ENCODE measurements at places on chromosomes 3 and 15.
A peak's percentile ranks its signal among the peaks of the same experiment; 100 is the strongest.

DNA sequence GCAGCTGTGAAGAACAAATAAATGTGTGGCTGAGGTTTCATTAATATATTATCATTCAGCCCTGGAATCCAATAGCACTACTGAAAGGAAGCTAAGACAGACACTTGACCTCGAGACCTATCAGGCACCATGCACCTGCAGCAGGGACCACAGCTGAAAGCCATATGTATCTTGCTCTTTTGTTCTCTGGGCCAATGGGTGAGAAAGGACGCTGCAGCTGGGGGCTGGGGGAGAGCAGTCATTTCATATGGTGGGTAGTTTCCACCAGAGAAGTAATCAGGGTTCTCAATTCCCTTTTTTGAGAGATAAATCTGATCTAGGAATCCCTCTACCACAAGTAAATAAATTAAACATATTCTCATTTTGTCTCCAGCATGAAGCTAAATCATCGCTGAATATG is 225.6 kb upstream of the STRIT1 start:
- H3K36me3 ChIP-seq, result peaks cover 3% of the 10 kb centered on the region
- no peaks in the 10 kb centered on the region for H3K4me1 ChIP-seq
- DNase-seq, result no peak
- no peak overlapping the region for H3K4me3 ChIP-seq
- H3K27ac ChIP-seq, result no peak overlapping the region

- no peaks in the 10 kb centered on the region for H3K4me1 ChIP-seq
- H3K27ac ChIP-seq, result no peak overlapping the region
- H3K27me3 ChIP-seq, result no peaks in the 10 kb centered on the region
- H3K4me3 ChIP-seq, result no peak overlapping the region
These were observed 637.9 kb downstream of the NLGN1 start for GRCh38 chr3:174035328-174035886.

DNA sequence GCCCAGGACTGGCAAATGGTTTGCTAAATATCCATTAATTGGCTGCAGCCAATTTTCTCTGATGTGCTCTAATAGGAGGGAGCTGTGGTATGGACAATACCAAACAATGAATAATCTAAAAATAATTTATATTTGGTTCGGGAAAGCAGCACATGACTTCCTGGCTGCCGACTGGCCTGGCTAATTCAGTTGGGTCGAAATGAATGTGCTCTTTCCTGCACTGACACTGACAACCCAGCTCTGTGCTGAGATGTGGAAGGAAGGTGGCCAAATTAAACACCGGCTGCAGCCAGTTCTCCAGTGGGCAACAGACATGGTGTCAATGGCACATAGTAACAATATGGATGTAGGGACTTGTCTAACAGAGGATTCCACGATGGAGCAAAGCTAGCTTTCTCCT is 21.1 kb upstream of the COLQ start:
- no peaks in the 10 kb centered on the region for H3K36me3 ChIP-seq
- H3K4me3 ChIP-seq, result no peak overlapping the region
- H3K4me1 ChIP-seq, result no peaks in the 10 kb centered on the region
- no peaks in the 10 kb centered on the region for H3K27me3 ChIP-seq

DNA sequence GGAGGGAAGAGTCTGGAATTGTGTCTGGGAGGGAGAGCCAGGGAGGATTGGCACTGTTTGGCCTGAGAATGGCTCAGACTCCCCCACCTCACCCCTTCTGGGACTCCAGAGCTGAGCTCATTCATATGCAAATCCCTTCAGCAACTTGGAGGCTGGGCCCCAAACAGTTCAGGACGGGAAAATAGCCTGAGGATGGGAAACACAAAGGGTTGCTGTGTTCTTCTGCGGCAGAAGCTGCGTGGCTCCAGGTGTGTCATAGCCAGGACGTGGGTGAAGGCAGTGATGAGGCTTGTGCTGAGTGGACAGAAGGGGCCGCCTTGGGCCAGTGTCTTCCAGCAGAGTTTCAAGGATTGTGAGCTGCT is 16.6 kb downstream of the MASP1 start:
- H3K27me3 ChIP-seq, result no peaks in the 10 kb centered on the region
- no peaks in the 10 kb centered on the region for H3K4me1 ChIP-seq
- H3K4me3 ChIP-seq, result no peak overlapping the region
- no peak for DNase-seq
- H3K27ac ChIP-seq, result no peak overlapping the region

- DNase-seq, result no peak
- H3K4me1 ChIP-seq, result no peaks in the 10 kb centered on the region
- H3K36me3 ChIP-seq, result no peaks in the 10 kb centered on the region
- H3K27ac ChIP-seq, result no peak overlapping the region
- no peaks in the 10 kb centered on the region for H3K27me3 ChIP-seq
These were observed 228.8 kb upstream of the PEX5L start for GRCh38 chr3:180265551-180265950.

DNA sequence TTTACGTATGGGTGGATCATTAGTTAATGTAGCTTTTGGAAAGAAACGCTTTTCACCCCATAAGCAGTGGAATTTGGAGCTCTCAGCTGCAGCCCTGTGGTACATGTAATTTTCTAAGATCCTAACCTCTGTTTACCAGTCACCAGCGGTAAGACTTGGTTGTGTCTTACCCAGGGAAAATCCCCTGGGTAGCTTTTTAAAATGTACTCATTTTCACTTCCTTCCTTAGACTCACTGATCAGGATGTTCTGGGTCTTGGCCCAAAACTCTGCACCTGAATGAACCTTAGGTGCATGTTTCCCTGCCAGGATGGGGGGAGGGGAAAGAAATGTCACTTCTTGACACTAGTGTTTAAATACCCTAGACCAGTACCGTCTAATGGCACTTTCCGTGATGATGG is 605.2 kb downstream of the MAGI1 start:
- no peaks in the 10 kb centered on the region for H3K4me1 ChIP-seq
- no peak overlapping the region for H3K27ac ChIP-seq
- no peak for DNase-seq
- H3K27me3 ChIP-seq, result no peaks in the 10 kb centered on the region

DNA sequence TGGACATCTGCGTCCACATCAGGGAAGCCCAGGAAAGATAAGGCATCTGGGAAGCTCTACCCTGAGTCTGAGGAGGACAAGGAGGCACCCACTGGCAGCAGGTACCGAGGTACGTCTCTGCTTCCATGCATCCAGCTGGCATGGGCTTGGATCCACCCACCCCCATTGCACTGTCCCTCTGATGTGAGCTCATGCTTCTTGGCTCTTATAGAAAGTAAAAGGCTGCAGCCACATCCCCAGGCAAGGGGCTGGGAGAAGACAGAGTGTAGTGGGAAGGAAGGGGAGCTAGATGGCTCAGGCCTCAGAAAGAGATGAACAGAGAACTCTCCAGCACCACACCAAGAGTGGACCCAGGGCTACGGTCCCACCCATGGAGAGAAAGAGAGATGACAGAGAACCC is 18.2 kb downstream of the PTH1R start:
- H3K4me1 ChIP-seq, result peaks cover 20% of the 10 kb centered on the region
- no peak for DNase-seq
- H3K36me3 ChIP-seq, result no peaks in the 10 kb centered on the region
- peaks cover 35% of the 10 kb centered on the region for H3K27me3 ChIP-seq
- no peak overlapping the region for H3K27ac ChIP-seq

GRCh38 chr3:124761250-124761796 is 31.1 kb downstream of the UMPS start:
- H3K27me3 ChIP-seq, result no peaks in the 10 kb centered on the region
- no peaks in the 10 kb centered on the region for H3K4me1 ChIP-seq
- no peak overlapping the region for H3K27ac ChIP-seq
- peak; percentile 79 for DNase-seq
- H3K36me3 ChIP-seq, result peaks cover 38% of the 10 kb centered on the region

GRCh38 chr3:179512378-179512777 is 50.3 kb upstream of the ACTL6A start:
- H3K27ac ChIP-seq, result no peak overlapping the region
- H3K4me3 ChIP-seq, result no peak overlapping the region
- DNase-seq, result no peak
- H3K27me3 ChIP-seq, result no peaks in the 10 kb centered on the region
- H3K36me3 ChIP-seq, result no peaks in the 10 kb centered on the region
- H3K4me1 ChIP-seq, result no peaks in the 10 kb centered on the region

DNA sequence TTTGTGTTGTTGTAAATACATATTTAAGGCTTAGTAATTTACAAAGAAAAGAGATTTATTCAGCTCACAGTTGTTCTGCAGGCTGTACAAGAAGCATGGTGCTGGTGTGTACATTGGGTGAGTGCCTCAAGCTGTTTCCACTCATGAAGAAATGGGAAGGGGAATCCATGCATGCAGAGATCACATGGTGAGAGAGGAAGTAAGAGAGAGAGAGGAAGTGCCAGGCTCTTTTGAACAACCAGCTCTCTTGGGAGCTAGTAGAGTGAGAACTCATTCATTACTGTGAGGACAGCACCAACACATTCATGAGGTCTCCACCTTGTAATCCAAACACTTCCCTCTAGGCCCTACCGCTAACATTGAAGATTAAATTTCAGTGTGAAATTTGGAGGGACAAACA is 909.2 kb downstream of the NSUN3 start:
- no peaks in the 10 kb centered on the region for H3K4me1 ChIP-seq
- no peak overlapping the region for H3K27ac ChIP-seq

- peaks cover 80% of the 10 kb centered on the region for H3K36me3 ChIP-seq
- H3K4me3 ChIP-seq, result no peak overlapping the region
- H3K4me1 ChIP-seq, result no peaks in the 10 kb centered on the region
- no peak for DNase-seq
- H3K27ac ChIP-seq, result no peak overlapping the region
These were observed 38.7 kb downstream of the ANXA2 start for GRCh38 chr15:60358935-60359682.

- H3K4me1 ChIP-seq, result peaks cover 20% of the 10 kb centered on the region
- H3K4me3 ChIP-seq, result no peak overlapping the region
- no peaks in the 10 kb centered on the region for H3K27me3 ChIP-seq
- DNase-seq, result no peak
These were observed 9.3 kb upstream of the VILL start for GRCh38 chr3:37981348-37981664.

- H3K36me3 ChIP-seq, result no peaks in the 10 kb centered on the region
- H3K4me1 ChIP-seq, result no peaks in the 10 kb centered on the region
- H3K27ac ChIP-seq, result no peak overlapping the region
- no peaks in the 10 kb centered on the region for H3K27me3 ChIP-seq
- no peak for DNase-seq
- H3K4me3 ChIP-seq, result no peak overlapping the region
These were observed 114.0 kb downstream of the RFTN1 start for GRCh38 chr3:16399473-16399872.

GRCh38 chr3:141302364-141303141 is 65.8 kb upstream of the ZBTB38 start:
- no peak overlapping the region for H3K4me3 ChIP-seq
- peaks cover 3% of the 10 kb centered on the region for H3K4me1 ChIP-seq
- DNase-seq, result no peak
- no peaks in the 10 kb centered on the region for H3K27me3 ChIP-seq
- H3K36me3 ChIP-seq, result no peaks in the 10 kb centered on the region

DNA sequence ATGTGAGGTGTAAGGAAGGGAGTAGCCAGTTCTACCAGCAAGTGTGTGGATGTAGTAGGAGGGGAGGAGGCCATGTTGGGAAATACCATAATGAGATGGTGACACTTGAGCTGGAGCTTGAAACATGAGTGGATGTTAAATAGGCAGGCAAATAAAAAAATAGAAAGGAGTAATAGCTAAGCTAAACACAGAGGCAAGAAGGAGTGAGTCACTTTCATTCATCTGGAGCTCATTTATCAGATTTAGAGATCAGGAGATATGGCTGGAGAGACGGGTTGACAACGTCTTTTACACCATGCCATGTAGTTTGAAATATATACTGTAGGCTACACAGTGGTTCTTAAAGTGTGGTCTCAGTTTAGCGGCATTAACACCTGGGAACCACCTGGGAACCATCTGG is 390.5 kb downstream of the DIPK2A start:
- no peak for DNase-seq
- no peak overlapping the region for H3K4me3 ChIP-seq
- no peaks in the 10 kb centered on the region for H3K4me1 ChIP-seq
- H3K27me3 ChIP-seq, result no peaks in the 10 kb centered on the region
- H3K27ac ChIP-seq, result no peak overlapping the region
- no peaks in the 10 kb centered on the region for H3K36me3 ChIP-seq

DNA sequence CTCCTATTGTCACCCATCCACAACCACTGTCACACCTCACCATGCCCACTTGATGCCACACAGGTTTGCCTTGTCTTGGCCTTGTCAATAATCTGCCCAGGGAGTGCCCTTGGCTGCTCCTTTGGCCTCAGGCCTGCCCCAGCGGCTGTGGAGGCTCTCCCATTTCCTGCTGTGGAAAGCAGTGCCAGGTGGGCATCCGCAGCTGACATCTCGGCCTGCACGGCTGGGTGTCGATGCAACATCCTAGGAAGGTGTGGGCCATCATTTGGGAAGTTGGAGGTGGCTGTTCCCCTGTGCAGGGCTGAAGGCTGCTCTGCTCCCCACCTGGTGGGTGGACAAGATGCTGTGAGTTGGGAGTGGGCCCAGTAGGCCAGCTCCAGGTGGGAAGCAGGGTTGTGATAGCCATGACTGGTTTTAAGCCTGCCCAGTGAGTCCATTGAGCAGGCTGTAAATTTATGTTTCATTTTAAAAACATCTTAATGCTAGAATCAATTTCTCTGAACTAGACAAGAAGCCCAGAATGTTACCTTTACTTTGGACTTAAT is 12.5 kb downstream of the DNAH1 start:
- H3K4me1 ChIP-seq, result no peaks in the 10 kb centered on the region
- H3K27me3 ChIP-seq, result no peaks in the 10 kb centered on the region
- peaks cover 28% of the 10 kb centered on the region for H3K36me3 ChIP-seq
- no peak overlapping the region for H3K4me3 ChIP-seq
- no peak overlapping the region for H3K27ac ChIP-seq

- no peak overlapping the region for H3K27ac ChIP-seq
- H3K36me3 ChIP-seq, result peaks cover 44% of the 10 kb centered on the region
- DNase-seq, result peak; percentile 23
- no peaks in the 10 kb centered on the region for H3K27me3 ChIP-seq
- no peak overlapping the region for H3K4me3 ChIP-seq
These were observed 69.3 kb downstream of the CHAC1 start for GRCh38 chr15:41022487-41023090.

- DNase-seq, result no peak
- no peaks in the 10 kb centered on the region for H3K36me3 ChIP-seq
- H3K27ac ChIP-seq, result no peak overlapping the region
- H3K4me1 ChIP-seq, result no peaks in the 10 kb centered on the region
- H3K27me3 ChIP-seq, result no peaks in the 10 kb centered on the region
These were observed 724.9 kb downstream of the NLGN1 start for GRCh38 chr3:174122411-174122810.

DNA sequence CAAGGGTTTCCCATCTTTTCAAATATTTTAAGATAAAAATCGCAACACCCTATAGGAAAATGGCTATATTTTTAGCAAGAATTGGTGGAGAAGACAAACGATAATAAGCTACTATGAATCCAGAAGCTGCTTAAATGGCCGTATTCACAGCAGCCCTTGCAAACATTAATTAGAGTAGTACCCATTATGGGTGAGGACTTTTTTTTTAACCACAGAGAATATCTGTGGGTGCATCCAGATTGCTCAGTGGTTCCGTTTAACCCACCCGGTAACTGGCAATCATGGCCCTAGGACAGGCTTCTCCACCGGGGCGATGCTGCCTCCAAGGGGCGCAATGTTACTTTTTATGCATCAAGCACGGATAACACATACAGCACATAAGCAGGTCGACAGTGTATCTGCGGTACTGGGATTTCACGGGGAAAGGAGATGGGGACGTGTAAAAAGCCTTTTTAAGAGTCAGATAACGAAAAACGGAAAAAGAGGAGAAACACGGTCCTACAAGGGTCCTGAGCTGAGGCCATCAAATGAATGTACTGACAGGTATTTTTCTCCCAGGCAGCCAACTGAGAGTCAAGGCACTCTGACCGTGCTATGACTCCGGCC is 968 bp upstream of the TMEM266 start:
- peaks cover 43% of the 10 kb centered on the region for H3K27me3 ChIP-seq
- peak; percentile 9 for DNase-seq
- no peaks in the 10 kb centered on the region for H3K36me3 ChIP-seq
- H3K4me3 ChIP-seq, result peak overlapping the region; percentile 49
- peaks cover 2% of the 10 kb centered on the region for H3K4me1 ChIP-seq

All from large intestine (tissue), 12 donors.